ENCODE measurements at places on chromosomes 13 and 19.
A peak's percentile ranks its signal among the peaks of the same experiment; 100 is the strongest.

GRCh38 chr19:35612559-35613321, at the start of gene HAUS5:
HAUS5 (plus strand) TSS chr19:35612735; CDS start chr19:35612795, 60 bp downstream.
- peak; percentile 93 for DNase-seq

GRCh38 chr13:34913040-34913439, 29.0 kb upstream of the NBEA start:
- DNase-seq = no peak

- no peak for DNase-seq
These were observed 29.3 kb upstream of the CD33 start for GRCh38 chr19:51195616-51196015.

DNA sequence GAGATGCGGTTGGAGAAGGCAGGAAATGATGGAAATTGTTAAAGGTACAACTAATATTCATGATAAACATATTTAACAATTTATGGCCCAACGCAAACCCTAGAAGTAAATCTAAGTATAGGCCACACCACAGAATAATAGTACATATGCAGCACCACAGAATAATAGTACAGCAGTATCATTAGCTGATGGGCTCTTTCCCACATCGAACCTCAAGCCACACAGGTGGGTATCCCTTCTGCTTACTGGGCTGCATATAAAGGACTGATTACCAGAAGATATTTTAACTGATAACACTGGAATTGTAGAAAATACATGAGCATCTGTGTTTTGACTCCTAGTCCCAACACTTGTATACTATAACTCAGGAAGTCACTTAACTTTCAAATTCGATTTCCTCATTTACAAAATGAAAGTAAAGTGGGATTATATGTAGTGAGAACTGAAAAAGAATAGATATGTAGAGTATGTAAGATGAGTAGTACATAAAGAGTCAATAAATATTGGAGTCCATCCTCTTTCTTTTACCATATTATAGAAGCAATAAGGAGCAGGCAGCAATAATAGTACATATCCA, 91.5 kb downstream of the TSC22D1 start:
- DNase-seq = no peak

GRCh38 chr19:12872941-12873890, 8.0 kb downstream of the DNASE2 start:
- no peak for DNase-seq

DNA sequence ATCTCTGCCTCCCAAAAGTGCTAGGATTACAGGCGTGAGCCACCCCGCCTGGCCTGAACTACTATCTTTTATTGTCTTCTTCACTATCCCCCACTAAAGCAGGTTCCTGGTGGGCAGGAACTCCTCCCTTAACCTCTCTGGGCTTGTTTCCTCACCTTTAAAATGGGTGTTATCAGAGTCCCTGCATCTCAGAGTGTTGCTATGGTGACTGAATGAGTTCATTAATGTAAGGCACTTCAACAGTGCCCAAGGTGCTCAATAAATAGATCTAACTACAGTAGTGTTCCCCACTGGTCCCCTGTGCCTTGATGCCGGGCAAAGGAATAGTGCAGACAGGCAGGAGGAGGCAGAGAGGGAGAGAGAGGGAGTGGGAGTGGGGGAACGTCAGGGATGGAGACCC, 20.5 kb downstream of the CCDC97 start:
- DNase-seq = no peak

GRCh38 chr13:108437496-108437895, 168.0 kb downstream of the TNFSF13B start:
- no peak for DNase-seq

DNA sequence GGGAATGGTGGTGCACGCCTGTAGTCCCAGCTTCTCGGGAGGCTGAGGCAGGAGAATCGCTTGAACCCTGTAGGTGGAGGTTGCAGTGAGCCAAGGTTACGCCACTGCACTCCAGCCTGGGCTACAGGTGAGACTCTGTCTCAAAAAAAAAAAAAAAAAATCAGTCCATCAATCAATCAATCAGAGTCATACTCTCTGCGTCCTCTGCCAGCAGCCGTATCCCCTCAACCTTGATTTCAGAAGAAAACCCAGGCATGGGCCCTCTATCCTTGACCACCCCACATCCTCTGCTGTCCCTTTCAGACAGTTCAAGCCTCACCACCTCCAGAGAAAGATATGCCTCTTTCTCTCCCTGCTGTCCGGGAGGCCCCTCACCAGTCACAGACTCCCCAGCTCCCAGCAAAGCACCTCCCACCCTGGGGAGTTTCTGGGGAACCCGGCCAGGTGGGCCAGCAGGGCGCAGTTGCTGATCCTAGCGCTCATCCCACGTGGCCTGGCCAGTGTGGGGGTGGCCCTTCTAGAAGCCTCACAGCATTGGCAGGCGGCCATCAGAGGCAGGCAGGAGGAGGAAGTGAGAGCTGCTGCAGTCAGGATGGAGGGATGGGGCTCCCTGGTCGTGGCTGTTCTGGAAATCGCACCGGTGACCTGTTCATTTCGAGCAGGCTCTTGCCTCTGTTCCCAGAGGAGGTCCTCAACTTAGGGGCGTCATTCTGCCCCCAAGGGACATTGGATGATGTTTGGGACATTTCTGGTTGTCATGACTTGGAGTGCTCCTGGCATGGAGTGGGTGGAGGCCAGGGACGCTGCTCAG, 10.2 kb upstream of the JSRP1 start:
- DNase-seq = peak; percentile 83

- DNase-seq = no peak
These were observed 28.8 kb downstream of the IPO5 start for GRCh38 chr13:97982286-97982685.

DNA sequence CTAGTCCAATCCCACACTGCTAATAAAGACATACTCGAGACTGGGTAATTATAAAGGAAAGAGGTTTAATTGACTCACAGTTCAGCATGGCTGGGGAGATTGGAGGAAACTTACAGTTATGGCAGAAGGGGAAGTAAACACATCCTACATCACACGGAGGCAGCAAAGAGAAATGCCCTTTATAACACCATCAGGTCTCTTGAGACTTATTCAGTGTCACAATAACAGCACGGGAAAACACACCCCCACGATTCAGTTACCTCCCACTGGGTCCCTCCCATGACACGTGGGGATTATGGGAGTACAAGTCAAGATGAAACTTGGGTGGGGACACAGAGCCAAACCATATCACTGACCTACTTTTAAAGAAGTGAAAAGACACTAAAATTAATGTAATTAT, 1130.4 kb upstream of the SLC10A2 start:
- DNase-seq = no peak

DNA sequence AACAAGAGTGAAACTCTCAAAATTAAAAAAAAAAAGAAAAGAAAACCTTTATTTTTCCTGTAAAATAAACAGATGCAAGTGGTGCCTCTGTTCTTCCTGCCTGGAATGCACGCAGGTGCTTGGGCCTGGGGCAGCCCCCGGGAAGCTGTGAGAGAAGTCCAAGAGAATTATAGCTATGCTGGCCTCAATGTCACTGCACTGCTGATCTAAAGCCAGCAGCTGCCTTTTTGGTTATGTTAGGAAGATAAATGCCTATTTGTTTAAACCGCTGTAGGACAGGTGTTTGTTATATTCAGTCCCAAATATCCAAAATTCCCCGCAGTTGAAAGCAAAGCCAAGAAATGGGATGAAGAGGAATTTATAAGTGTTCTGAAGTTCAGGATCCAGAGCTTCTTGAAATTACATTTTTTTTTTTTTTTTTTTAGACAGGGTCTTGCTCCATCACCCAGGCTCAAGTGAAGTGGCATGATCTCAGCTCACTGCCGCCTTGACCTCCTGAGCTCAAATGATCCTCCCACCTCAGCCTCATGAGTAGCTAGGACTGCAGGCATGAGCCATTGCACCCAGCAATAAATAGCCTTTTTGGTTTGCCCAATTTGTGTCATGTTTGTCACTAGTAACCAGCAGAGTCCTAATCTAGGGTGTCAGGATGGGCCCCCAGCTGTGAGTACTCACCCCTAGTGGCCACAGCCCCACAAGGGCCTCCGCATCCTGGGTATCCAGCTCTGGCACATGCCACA, 2.2 kb downstream of the RINL start:
- no peak for DNase-seq

DNA sequence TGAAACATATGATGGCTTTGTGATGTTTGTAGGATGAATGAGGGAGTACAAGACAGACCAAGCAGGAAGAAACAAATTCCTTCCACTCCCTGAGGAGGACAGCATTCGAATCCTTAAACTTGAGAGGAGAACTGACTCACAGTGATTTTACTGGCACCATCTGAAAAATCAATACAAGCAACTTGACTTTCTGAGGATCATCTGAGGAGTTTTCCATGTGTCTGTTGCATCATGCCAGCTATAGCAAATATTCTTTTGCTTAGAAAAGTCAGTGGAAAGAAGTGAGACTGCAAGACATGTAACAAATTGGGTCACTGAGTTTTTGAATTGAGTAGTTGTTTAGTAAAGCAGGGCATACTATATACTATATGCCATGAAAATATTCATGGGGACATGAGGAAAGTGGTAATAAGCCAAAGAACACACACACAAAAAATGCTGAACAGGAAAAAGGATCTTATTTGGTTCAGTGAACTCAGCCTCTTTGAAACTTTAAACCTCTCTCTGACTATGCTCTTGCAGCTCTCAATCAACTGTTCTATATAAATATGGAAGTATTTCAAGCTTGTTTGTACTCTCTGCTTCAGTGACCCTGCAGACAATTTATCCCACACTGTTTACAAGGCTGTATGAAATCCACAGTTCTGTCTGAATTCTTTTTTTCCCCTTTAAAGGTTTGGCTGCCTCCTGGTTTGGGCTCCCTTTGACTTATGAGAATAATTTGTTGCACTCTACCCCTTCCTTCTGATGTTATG, 35.5 kb downstream of the SERTM1 start:
- no peak for DNase-seq

- DNase-seq = peak; percentile 24
These were observed at the start of gene SMAD9 for GRCh38 chr13:36919833-36920615. SMAD9 (minus strand) TSS chr13:36920238; CDS start chr13:36879689, 40,549 bp downstream.

DNA sequence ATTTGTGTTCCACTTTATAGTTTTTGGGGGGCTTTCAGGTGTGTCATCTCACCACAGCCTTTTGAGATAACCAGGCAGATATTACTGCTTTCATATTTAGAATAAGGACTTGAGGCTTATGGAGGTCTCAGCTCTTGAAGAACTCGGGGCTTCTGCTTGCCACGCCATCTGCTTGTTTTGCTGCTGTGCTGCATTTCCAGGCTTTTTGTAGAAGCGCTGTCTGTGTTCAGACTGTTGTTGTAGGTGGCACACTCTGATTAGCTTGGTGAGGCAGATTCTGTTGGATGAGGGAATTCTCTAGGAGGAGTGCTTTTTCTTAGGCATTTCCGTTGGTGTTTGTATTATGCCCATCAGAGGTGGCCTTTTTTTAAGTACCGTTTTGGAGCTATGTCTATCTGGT, 57.2 kb downstream of the WASF3 start:
- DNase-seq = peak; percentile 85

- no peak for DNase-seq
These were observed 74.3 kb downstream of the SLC25A15 start for GRCh38 chr13:40863723-40864122.

DNA sequence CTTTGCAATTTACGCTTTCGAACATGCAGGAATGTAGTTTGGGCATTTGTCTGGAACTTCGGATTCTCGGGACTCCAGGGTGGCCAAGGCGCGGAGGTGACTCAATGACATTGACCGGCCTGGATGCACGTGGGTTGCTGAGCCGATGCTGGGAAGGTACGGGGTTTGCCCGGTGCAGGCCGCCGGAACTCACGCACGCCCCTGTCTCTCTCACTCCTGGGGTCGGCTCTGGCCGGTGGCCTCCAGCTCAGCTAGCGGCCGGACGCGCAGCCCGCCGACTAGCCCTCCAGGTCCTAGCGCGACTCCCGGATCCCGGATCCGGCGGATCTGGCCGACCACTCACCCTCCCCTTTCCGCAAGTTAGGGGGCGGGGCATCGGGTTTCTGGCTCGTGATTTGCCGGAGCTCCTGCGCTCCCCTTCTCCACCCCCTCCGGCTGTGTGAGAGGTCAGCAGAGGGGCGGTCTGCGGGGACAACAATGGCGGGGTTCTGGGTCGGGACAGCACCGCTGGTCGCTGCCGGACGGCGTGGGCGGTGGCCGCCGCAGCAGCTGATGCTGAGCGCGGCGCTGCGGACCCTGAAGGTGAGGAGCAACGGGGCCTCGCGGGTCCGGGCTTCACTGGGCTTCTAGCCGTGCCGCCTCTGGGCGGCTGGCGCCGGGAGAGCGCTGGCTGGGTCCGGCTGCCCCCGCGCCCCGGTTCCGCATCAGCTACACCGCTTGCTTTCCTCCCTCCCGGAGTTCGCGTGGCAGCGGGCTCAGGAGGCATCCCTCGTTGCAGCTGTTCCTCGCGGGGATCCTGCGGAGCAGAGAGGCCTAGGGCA, at the start of gene PCCA:
TSS of gene PCCA (plus strand) at position 450 of the 821 bp plus-strand sequence. CDS start at position 478, 28 bp downstream.
- peak; percentile 96 for DNase-seq

DNA sequence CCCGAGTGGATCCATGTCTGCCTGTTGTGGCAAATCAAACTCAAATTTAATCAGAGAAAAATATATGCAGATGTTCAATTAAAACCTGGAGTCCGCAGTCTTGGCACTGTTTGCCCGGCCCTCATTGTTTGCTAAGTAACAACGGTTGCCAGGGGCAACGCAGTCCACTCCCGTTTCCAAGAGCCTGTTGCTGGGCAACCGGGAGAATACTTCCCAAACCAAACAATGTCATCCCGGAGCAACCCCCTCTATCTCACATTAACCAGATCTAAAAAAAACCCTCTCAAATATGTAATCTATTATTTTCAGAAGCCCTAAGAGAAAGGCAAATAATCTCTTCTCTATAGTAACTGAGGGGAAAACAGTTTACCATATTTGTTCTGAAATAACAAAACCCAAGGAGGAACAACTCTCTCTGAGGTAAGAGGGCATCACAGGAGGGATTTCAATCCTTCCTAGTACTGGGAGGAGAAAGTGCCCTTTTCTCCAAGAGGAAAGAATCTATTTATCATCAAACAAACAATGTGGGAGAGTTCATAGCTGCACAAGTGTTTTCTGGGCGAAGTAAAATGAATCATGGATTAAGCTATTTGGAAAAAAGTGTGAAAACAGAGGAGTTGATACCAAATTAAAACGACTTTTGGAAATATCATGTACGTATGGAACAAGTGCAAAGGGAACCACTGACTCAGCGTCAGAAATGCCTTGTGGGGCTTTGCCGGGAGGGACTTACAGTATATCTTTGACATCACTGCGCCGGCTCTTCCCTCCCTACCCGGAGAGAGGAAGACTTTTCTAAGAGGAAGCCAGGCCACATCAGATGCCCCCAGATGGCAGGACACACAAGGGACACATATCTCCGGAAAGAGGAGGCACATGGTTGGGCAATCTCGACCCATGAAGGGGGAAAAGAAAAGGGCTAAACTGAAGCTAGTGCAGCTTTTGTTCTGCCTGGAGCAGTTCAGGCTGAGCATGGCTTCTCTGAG, 43.3 kb downstream of the RFX2 start:
- peak; percentile 64 for DNase-seq

Measured in G401 (cell line).